Kidney (tissue), 22 donors: ENCODE measurements at places on chromosomes 16 and 17. TPM values are rescaled to one million over a fixed set of nuclear protein-coding genes. Genes with fewer than 3 reads are reported as not detected.

DNA sequence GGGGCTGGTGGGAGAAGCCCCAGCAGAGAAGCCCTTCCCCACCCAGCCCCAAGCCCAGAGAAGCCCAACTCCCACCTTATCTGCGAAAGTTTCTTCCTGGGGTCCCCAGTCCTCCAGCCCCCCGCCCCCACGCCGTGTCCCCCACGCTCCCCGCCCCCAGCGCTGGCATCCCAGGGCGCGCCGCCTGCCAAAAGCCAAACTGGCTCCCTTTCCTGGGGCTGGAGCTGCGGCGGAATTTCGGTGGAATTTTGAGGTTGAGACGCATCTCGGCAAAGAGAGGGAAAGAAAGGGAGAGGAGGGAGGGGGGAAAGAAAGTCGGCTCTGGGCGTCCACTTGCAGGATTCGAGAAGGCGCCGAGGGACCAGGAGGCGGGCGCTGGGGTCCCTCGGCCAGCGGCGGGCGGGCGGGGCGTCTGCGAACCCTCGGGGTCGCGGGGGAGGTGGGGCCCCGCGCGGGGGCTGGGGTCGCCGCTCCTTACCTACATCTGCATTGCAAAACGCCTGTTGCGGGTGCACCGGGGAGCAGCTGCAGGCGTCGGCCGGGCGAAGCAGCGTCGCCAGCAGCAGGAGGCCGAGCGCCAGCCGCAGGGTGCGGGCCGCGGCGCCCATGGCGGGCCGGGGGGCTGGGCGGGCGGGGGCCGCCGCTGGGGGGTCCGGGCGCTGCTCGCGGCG lies 571 bp downstream of the TIMP2 start:
- DNase-seq, result peak; percentile 72

GRCh38 chr16:11675561-11676511 lies 7.6 kb downstream of the SNN start:
- DNase-seq, result no peak

GRCh38 chr17:69314246-69315065 lies 12.5 kb downstream of the ABCA5 start:
- DNase-seq, result no peak

DNA sequence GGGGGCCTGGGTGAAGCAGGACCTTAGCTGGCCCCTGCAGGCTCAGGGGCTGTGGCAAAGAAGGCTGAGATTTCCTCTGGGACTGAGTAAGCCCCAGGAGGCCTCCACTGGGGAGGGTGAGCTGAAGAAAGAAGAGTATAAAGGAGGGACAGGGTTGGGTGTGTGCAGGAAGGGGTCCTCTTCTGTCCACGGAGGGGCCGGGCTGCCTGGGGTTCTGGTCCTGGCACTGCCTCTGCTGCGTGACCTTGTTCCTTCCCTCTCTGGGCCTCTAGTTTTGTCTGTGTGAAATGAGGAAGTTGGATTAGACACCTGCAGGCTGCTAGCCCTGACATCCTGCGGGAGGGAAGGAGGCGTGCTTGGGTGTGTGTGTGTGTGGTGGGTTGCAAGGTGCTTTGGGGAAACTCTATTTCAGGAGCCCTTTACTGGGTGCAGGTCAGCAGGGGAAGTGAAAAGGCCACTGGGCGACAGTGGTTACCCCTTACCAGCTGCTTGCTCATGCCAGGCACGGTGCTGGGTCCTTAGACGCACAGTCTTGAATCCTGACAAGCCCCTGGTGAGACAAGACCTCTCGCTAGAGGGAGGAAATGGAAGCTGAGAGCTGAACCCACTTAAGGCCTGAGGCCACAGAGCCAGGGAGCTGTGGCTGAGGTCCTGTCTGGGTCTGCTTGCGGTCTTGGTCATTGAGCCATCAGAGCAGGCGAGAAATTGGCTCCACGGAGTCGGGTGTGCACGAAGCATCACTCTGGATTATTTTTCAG lies 60.7 kb downstream of the OR1D5 start:
- DNase-seq, result peak; percentile 72

DNA sequence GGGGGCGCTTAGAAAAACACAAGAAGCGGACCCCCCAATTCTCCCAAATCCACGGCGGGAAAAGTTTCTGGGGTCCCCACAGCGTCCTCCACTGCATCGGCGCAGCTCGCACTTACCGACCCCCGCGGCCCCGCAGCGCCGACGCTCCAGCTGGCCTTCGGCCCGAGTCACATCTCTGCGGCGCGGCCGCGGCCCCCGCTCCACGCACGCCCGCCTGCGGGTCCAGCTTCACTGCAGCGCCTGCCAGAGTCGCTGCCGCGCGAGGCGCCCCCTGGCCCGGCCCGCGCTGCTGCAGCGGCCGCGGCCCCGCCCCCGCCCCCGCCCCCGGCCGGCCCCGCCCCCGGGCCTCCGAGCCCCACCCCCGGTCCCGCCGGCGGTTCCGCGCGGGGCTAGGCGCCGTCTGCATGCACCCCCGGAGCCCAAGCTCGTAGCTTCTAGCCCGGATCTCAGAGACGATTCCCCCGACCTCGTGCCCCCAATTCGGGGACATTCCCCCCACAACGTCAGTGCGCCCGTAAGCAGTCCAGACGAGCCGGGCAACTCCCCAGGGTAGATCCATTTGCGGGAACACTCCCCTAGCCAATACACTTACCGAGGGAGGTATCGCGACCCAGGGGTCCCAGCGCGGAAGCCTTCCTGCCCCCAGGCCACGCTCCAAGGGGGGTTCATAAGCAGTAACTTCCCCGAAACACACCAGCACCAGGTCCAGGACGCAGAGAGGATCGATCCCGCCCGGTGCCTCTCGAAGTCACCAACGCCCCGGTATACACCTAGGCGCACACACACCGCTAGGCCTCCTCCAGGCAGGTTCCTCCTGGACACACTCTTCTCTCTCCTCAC lies at the start of gene GPRC5B:
Gene GPRC5B, minus strand, starts transcription at position 238 of the 840 bp plus-strand sequence. CDS start 12,003 bp downstream, outside the sequence.
- DNase-seq, result peak; percentile 61

The ZG16B gene
- polyA plus RNA-seq, result 0.69 TPM

The CORO6 gene
- polyA plus RNA-seq, result 2.1 TPM

The C1QTNF1 gene
- polyA plus RNA-seq, result 18.0 TPM

DNA sequence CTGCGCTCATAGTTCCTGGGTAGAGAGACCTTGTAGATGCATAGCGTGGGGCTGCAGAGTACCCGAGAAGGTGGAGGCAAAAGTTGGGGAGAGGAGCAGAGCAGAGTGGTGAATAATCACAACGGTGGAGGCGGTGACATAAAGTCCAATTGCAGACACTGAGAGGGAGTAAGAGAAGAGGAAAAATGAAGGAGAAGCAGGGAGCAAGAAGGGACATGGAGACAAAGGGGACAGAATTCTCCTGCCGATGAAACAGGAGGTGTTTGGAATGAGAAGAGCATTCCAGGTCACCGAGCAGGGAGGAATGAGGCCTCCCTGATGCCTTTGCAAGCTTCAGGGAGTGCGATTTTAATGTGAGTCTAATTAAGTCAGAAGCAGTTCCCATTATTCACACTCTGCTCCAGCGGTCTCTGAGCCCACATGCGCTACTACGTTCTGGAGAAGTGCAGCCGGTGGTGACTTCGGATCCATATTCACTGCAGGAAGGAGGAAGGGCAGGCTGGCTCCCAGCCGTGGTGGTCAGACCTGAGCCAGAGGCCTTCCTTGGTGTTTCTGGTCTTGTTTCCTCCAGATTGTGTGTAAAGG lies 108.0 kb upstream of the DNAH9 start:
- peak; percentile 34 for DNase-seq

The GPRC5C gene
- 242 TPM for polyA plus RNA-seq

GRCh38 chr17:55450232-55450825 lies 28.7 kb upstream of the MMD start:
- no peak for DNase-seq

The FAAP100 gene
- 13.2 TPM for polyA plus RNA-seq

GRCh38 chr17:44335968-44336367 lies 9.1 kb upstream of the GRN start:
- DNase-seq, result no peak

The PTX4 gene
- polyA plus RNA-seq, result not detected

The GNGT2 gene
- polyA plus RNA-seq, result 8.3 TPM

The BAHCC1 gene
- 2.6 TPM for polyA plus RNA-seq

GRCh38 chr17:32302037-32302436 lies 36.4 kb downstream of the RHBDL3 start:
- DNase-seq, result no peak

The KRT27 gene
- polyA plus RNA-seq, result not detected

DNA sequence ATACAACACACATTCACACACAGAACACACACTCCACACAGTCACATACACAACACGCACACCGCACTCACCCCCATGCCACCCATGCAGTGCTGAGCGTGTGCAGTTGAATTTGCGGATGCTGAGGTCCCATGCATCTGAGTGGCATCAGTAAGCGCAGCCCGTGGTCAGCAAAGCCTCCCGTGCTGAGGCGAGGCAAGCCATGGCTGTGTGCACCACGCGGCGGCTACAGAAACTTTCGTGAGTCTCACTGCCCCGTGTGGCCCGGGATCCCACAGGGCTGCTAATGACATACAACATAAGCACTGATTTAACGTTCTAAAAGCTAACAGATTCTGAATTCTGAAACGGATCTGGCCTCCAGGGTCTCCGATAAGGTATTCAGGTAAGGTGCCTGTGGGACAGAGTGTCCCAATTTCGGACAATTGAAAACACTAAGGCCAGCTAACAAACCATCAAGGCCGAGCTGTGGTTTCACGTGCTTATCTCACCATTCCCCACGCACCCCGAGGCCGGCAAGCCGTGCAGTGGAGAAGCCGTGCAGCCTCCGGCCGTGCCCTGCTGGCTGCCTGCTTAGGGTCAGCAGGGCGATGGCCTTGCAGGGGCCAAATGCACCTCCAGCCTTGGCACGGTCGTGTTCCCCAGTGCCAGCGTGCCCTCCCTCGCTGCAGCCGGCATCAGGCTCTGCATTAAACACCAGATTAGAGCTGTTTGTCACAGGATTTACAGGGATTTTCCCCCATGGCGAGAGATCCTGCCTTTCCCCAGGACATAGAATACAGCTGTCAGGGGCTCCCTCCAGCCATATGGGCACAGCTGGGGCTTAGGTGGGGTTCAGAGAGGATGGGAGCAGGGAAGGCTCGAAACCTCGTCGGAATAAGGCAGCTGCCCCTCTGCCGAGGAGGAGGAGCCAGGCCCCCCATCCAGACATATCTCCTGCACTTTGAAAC lies 191.7 kb downstream of the C16orf95 start:
- no peak for DNase-seq

The LRRC37A gene
- 0.52 TPM for polyA plus RNA-seq

GRCh38 chr16:71273384-71273783 lies 15.8 kb downstream of the CMTR2 start:
- DNase-seq, result no peak

DNA sequence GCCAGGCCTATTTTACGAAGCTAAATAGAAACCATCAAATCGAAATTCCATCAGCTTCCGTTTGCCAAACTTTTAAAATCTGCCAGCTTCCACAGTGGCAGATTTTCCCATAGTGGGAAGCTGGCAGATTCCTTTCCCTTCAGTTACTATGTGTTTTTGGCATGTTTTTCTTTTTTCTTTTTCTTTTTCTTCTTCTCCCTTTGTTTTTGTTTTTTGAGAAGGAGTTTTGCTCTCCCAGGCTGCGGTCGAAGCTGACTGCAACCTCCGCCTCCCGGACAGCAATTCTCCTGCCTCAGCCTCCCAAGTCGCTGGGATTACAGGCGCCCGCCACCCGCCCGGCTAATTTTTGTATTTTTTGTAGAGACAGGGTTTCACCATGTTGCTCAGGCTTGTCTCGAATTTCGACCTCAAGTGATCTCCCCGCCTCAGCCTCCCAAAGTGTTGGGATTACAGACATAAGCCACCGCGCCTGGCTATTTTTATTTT lies 684 bp upstream of the CWC25 start:
- DNase-seq, result no peak

- no peak for DNase-seq
Measured at GRCh38 chr17:78390241-78391050, 12.0 kb downstream of the PGS1 start.

DNA sequence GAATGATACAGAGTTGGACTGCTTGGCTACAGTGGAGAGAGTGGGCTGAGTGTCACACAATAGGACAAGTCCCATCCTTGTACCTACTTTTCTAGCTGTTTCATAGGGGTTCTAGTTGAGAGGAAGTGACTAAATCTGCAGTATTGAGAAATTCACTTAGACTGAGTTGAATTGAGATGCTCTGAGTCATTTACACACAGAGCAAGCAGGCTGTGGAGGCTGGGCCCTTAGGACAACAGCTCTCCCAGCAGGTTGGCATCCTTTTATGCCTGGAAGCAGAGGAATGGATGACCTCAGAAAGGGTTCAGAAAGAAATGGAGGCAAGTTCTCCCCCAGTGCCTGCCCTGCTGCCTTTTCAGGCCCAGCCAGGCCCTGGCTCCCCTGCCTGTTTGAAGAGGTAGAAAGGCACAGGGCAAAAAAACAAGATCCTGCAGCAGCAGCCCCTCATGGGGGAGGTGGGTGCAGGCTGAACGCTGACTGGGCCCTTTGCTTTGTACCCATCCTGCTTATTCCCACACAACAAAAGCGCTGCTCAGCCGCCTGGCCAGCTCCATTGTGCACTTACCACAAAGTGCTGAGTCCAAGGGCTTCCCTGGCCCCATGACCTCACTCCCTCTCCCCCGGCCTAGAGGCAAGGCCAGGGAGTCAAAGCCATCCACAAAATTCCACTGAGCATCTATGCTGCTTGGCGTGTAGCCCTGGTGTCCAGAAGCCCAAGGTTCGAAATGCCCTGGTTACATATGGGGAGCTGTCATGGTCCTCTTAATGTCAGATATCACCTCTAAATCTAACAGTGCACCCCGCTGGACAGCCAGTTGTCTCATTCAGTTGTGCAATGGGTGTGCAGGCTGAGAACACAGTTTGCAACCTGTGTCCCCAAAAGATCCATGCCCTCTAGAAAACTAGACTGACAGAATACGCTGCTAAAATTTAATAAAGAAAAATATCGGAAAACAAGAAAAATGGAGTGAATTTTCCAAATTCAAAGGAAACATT lies 5.4 kb upstream of the CRYBA1 start:
- no peak for DNase-seq

- DNase-seq, result no peak
Measured at GRCh38 chr17:31051506-31051905, 43.3 kb upstream of the NF1 start.

- DNase-seq, result no peak
Measured at GRCh38 chr16:88378836-88379693, 3.7 kb upstream of the ZNF469 start.

- no peak for DNase-seq
Measured at GRCh38 chr16:582614-583331, 7.1 kb upstream of the RAB40C start.

The KRTAP16-1 gene
- polyA plus RNA-seq, result not detected

The TAC4 gene
- polyA plus RNA-seq, result not detected

DNA sequence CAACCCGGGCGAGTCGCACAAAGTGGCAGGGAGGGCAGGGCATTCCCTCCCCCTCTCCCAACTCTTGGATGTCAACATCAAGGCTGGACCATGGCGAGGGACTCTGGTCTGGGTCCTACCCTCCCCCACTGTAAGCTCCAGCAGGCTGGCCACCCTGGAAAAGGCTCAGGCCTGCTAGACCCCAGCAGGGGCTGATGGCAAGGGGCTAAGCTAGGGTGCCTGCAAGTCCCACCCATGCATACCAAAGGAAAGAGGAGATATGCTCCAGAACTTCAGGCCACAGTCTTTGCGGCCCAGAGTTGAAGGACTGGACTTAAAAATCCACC lies 19.9 kb downstream of the ST3GAL2 start:
- DNase-seq, result no peak

The TAT gene
- polyA plus RNA-seq, result not detected

DNA sequence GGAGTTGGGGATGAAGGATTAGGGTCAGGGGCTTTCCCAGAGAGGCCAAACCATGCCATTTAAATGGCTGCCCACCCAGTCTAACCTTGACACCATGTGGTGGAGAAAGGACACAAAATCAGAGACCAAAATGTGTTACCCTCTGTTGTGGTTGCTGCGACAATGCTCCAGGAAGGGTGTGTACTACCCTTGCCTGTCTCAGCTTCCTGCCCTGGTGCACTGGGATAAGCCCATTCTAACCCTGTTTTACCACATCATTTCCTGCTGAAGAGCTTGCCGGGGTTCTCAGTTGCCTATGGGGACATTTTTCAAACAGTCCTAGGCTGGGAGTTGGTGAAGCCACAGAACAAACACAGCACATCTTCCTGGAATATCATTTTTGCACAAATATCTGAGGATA lies 4.9 kb downstream of the OR4D1 start:
- no peak for DNase-seq
